ENCODE measurements at places on chromosomes 13 and 19. TPM values are rescaled to one million over a fixed set of nuclear protein-coding genes. Genes with fewer than 3 reads are reported as not detected.

DNA sequence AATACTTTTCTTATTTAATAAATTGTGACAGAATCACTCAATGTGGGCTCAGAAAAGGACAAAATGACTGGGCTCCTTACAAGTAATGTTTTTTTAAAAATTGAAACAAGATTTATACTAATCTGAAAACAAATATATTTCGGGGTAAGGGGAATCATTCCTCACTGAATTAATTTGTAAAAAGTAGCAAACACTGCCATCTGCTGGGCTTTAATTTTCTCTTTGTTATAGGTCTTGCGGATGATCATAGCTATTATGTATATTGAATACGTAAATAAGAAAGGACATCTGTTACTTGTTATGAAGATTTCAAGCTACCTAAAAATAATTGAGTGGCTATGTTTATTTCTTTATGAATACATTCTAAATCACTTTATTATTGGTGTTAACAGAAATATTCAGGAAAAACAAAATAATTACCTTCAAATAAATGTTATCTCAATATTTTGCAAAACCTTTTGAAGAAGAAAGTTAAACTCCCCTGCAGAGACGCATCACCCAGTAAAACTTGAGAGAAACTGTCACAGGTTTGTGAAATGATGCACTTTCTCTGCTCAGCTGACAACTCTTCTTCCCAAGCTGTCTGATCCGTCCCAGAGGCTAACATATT lies 17.8 kb upstream of the ENOX1 start:
- no peaks in the 10 kb centered on the region for H3K4me1 ChIP-seq
- DNase-seq, result no peak

- no peaks in the 10 kb centered on the region for H3K27me3 ChIP-seq
- H3K27ac ChIP-seq, result no peak overlapping the region
- H3K4me1 ChIP-seq, result peaks cover 10% of the 10 kb centered on the region
- no peak overlapping the region for H3K4me3 ChIP-seq
- H3K36me3 ChIP-seq, result no peaks in the 10 kb centered on the region
- no peak for DNase-seq
Measured at GRCh38 chr19:35297515-35297848, 5.5 kb downstream of the MAG start.

SIAH3 gene
- 0.11 TPM for total RNA-seq

CPAMD8 gene
- total RNA-seq, result 0.18 TPM

C19orf81 gene
- not detected for total RNA-seq

GRCh38 chr13:77329911-77330584 lies 3.2 kb upstream of the MYCBP2 start:
- no peaks in the 10 kb centered on the region for H3K36me3 ChIP-seq
- H3K4me1 ChIP-seq, result peaks cover 25% of the 10 kb centered on the region
- peak overlapping the region; percentile 69 for H3K27ac ChIP-seq
- no peak for DNase-seq
- H3K27me3 ChIP-seq, result no peaks in the 10 kb centered on the region
- H3K4me3 ChIP-seq, result peak overlapping the region; percentile 74

Data from CD8-positive, alpha-beta memory T cell (primary cell).